A549 (cell line): ENCODE measurements at places on chromosomes 13 and 19. TPM values are rescaled to one million over a fixed set of nuclear protein-coding genes. Genes with fewer than 3 reads are reported as not detected.

DNA sequence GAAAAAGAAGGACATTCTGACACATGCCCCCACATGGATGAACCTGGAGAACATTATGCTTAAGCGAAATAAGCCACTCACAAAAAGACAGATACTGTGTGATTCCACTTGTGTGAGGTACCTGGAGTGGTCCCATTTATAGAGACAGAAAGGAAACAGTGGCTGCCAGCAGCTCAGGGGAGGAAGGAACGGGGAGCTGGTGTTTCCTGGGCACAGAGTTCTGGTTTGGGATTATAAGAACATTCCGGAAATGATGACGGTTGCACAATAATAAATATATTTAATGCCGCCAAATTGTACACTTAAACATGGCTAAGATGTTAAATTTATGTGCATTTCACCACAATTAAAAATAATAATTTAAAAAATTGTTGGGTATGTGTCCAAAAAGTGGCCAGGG, 33.0 kb downstream of the SERP2 start:
- no peak for DNase-seq

Gene NDUFB7
- polyA plus RNA-seq = 158 to 164 TPM (median 161 TPM) in 3 replicates

Gene SEMA6B
- polyA plus RNA-seq = 8.0 to 9.0 TPM (median 9.0 TPM) in 3 replicates

- no peak for DNase-seq
These were observed 54.0 kb upstream of the DOCK9 start for GRCh38 chr13:99031832-99032231.

Gene LYL1
- polyA plus RNA-seq = 0.30 to 0.82 TPM (median 0.39 TPM) in 3 replicates
